SK-MEL-5 (cell line): ENCODE measurements at places on chromosomes 12 and 14. TPM values are rescaled to one million over a fixed set of nuclear protein-coding genes. Genes with fewer than 3 reads are reported as not detected.

Gene MSRB3
- 7.8 and 9.0 TPM in 2 replicates for total RNA-seq

DNA sequence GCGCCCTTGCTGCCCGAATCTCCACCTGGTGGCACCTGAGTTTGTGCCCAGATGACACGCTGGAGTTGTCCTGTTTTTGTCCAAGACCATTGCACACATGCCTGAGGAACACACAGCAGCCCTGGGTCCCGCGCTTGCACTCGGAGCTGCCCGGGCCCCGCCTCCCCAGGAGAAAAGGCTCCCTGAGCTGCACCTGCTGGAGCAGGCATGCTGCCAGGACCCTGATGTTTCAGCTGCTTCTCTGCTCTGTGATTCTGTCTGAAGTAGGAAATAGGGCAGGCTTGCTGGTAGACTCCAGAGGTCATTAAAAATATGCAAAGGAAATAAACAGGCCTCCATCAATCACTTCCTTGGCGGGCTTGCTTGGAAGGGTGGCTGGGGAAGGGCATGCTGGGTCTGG is 271.6 kb downstream of the CACNA1C start:
- DNase-seq, result no peak

GRCh38 chr12:19561411-19561961 is 122.2 kb downstream of the AEBP2 start:
- no peak for DNase-seq

- no peak for DNase-seq
These were observed 109.7 kb downstream of the CRADD start for GRCh38 chr12:93786656-93787397.

Gene MIP
- not detected in 2 replicates for total RNA-seq

DNA sequence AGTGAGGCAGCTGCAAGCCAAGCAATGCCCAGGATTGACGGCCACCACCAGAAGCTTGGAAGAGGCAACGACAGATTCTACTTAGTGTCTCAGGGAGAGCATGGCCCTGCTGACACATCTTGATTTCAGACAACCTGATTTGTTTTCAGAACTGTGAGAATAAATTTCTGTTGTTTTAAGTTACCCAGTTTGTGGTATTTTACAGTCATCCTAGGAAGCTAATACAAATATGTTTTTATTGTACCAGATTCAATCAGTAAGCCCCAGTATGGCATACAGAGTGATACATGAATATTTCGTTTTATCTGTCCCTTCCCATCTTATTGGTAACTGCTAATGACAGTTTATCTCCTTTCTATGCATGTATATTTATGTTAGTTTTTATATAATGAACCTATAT is 62.3 kb downstream of the SAMD4A start:
- DNase-seq, result no peak

Gene RAD9B
- 0.45 and 0.61 TPM in 2 replicates for total RNA-seq

GRCh38 chr14:99971941-99972747 is 93.1 kb upstream of the EVL start:
- peak; percentile 14 for DNase-seq

DNA sequence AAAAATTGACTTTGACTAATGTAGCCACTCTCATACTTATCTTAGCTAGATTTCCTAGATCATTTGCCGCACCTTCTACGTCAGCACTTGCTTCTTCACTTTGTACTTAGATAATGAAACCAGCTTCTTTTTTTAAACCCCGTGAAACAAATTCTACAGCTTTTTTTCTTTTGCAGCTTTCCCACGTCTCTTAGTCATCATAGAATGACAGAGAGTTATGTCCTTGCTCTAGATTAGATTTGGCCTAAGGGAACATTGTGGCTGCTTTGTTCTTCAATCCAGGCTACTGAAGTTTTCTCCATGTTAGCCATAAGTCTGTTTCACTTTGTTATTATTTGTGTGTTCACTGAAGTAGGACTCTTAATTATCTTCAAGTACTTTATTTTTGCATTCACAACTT is 94.9 kb downstream of the SLCO1A2 start:
- DNase-seq, result no peak

GRCh38 chr12:51441583-51441982 is 17.0 kb downstream of the SLC4A8 start:
- peak; percentile 27 for DNase-seq

DNA sequence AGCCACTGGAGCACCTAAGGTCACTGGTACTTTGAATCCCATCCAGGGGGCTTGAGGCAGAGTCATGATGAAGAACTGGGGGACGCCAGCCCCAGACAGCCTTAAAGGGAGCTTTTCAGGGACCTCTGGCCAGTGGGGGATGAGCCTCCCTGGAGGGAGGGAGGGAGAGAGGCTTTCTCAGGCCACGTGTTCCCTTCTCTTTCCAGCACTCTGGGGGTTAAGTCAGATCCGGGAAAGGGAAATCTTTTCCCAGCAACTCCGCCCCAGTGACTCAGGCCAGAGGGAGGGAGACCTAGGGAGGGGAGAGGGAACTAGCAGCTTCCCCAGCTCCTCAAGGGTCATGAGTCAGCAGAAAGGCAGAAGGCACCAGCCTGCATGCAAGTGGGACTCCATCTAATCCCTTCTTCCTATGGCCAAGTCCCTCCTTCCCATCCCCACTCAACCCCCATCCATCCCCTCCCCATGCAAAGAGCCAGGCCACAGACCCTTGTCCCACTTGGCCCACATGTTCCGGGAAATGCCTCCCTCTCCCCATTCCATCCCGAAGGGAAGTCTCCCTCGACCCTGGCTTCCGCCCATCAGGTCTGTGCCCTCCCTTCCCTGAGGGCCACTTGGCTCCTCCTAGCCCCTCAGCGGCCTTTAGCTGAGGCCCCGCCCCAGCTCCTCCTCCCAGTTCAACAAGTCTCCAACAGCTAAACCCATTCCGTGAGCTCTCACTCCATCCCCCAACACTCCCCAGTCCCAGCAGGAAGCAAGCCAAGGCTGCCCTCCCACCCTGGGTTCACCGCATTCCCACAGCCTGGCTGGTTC is 5.6 kb downstream of the TNFRSF1A start:
- peak; percentile 97 for DNase-seq

Gene CCDC197
- total RNA-seq, result not detected in 2 replicates

DNA sequence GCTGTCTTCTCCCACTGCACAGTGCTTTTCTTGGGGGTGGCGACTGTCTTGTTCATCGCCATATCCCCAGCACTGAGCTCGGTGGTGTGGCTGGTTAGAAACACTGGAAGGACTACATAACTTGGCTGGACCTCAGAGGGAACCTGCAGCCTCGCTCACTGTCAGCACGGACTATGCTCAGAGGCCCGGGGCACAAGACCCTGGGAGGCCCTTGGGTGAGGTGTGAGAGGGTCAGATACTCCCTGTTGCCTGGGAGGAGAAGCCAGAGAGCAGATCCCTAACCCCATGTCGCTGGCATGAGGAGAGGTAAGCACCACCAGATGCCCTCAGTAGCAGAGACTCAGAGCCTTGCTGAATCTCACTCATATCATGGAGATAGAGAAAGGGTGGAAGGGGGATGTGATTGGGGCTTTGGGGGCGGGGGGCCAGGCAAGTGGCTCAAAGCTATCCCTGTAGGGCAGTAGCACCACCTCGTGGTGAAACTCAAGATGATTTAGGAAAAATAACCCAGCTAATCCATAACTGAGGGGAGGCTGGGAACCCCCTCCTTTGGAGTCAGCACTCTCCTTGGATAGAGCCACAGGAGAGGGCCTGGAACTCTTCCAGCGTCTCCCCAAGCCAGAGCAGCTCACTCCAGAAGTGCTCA is 18.7 kb upstream of the HDAC7 start:
- peak; percentile 67 for DNase-seq

GRCh38 chr14:105952222-105952621 is 425.8 kb downstream of the TMEM121 start:
- no peak for DNase-seq

Gene DNM1L
- 63.4 and 68.5 TPM in 2 replicates for total RNA-seq

GRCh38 chr12:30529489-30530269 is 166.0 kb downstream of the IPO8 start:
- DNase-seq, result no peak

DNA sequence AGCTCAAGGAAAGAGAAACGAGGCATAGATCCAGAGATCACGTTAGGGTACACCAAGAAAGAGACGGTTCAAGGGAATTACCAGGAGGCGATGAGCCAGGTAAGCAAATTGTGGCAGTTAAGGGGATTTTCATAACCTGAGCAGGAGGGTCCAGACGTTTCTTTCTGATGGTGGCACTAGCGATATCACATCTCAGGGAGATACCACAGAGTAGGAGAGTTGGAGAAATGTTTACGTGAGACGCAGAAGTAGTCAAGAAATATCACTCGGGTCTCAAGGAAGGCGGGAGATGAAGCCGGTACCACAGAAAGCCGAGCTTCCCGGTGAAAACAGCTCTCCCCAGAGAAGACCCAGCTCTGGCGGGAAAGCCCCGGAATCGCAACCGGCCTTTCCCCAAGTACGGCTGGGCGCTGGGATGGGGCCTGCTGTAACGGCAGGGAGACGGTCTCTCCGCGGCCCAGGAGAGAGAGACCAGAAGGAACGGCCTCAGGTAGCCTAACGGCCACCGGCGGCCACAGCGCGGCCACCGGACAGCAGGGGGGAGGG is 485 bp downstream of the SENP1 start:
- DNase-seq, result no peak

Gene PTPRR
- total RNA-seq, result 2.6 and 3.9 TPM in 2 replicates

DNA sequence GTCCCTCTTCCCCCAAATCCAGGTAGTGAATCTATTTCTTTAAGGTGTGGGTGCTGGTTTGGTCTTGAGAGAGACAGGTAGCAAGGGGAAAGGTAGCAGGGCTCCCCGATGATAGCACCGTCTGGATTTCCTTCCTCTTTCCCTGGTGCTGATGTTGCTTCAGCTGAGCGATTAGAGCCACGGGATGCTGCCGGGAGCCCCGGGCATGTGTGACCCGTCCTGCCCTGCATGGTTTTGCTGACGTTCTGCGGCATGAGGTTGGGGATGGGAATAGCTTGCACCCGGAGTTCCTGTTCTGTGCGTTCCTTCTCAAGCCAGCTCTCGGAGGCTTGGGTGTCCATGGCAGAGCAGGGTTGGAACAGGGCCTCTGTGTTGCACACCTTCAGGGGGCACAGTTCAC is 107.3 kb downstream of the TSPAN9 start:
- DNase-seq, result no peak

DNA sequence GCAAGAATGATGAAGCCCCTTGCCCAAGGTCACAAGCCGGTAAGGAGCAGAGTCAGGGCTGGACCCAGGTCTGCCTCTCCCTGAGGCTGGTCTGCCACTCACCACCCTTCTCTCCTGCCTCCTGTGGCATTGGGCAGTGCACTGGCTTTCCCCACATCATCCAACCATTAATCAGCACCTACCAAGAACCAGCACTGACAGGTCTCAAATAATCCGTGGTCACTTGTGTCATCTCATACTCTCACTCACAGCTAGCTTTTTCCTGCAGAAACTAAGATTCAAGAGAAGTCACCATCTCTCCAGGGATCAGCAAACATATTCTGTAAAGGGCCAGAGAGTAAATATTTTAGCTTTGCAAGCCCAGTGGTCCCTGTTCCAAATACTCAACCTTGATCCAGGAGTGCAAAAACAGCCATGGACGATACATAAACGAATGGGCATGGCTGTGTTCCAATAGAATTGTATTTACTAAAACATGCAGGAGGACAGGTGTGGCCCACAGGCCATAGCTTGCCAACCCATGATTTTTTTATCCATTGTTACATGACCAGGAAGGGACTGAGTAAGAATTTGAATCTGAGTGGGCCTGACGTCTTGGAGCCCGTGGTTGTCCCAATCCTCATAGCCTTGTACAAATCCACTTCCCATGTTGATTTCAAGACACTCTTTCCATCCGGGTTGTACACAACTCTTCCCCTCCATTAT is 374.2 kb downstream of the BCL11B start:
- DNase-seq, result no peak

GRCh38 chr12:116217045-116217735 is 60.3 kb downstream of the MED13L start:
- DNase-seq, result no peak

GRCh38 chr12:9646794-9647781 is 22.4 kb upstream of the CLEC2D start:
- DNase-seq, result peak; percentile 22

DNA sequence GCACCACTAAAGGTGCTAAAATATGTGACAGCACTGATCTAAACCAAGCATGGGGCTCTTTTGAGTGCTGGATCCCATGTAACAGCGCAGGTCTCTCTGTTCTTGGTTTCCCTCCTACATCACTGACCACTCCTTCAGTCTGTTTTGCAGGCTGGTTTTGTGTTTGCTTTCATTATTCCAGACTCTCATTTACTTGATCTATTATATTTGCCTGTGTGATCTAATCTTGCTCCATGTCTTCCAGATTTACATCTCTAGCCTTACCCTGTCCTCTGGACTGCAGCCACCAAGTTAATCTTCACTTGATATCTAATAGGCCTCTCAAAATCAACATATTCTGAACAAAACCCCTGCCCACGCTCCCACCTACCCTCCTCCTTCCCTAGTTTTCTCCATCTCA is 8.6 kb downstream of the GLIPR1 start:
- DNase-seq, result no peak

DNA sequence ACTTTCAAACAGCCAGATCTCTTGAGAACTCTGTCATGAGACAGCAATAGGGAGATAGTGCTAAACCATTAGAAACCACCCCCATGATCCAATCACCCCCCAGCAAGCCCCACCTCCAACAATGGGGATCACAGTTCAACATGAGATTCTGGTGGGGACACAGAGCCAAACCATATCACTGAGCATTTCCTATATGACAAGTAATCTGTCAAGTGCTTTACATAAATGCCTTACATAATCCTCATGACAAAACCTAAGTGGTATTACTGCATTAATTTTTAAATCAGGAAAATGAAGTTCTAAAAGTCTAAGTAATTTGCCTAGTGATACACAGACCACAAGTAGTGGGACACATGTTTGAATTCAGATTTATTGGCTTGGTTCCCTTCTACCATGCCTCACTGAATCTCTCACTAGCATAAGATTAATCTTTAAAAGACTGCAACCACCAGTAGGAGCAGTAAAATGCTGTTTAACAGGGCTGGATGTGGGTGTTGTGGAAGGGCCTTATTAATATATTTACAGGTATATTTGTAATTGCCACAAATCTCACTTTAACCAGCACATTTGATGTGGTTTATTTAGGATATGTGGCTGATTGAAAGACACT is 323.1 kb upstream of the FBXO33 start:
- DNase-seq, result no peak

Gene KLRB1
- total RNA-seq, result not detected in 2 replicates

- DNase-seq, result no peak
These were observed 989.1 kb upstream of the TMEM132C start for GRCh38 chr12:127277882-127278281.

- no peak for DNase-seq
These were observed 70.0 kb downstream of the GALNT9 start for GRCh38 chr12:132259364-132259871.

Gene GRIP1
- total RNA-seq, result 0.77 and 2.1 TPM in 2 replicates

Gene AQP2
- not detected in 2 replicates for total RNA-seq

DNA sequence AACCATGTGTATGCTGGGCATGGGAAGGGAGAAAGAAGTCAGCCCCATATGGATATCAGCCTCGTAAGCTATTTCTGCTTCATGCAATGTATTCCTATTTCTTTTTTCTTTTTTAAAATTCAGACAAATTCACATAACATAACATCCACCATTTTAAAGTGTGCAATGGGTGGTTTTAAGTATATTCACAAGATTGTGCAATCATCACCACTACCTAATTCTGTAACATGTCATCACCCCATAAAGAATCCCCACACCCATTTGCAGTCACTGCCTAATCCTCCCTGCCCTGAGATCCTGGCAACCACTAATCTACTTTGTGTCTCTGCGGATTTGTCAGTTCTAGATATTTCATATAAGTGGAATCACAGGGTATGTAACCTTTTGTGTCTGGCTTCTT is 9.5 kb downstream of the POMT2 start:
- no peak for DNase-seq
